Pancreas (tissue), 10 donors: ENCODE measurements at places on chromosomes 4 and X. TPM values are rescaled to one million over a fixed set of nuclear protein-coding genes. Genes with fewer than 3 reads are reported as not detected.

The GAB3 gene
- total RNA-seq, result 2.0 TPM

GRCh38 chr4:5399790-5400421 is 308.5 kb downstream of the EVC2 start:
- no peak for DNase-seq
- H3K4me1 ChIP-seq, result no peaks in the 10 kb centered on the region
- no peaks in the 10 kb centered on the region for H3K36me3 ChIP-seq
- no peak overlapping the region for H3K4me3 ChIP-seq
- H3K27ac ChIP-seq, result no peak overlapping the region
- H3K27me3 ChIP-seq, result no peaks in the 10 kb centered on the region

The FGG gene
- total RNA-seq, result 1.3 TPM

The TDO2 gene
- not detected for total RNA-seq

- DNase-seq, result no peak
- H3K4me3 ChIP-seq, result no peak overlapping the region
- no peaks in the 10 kb centered on the region for H3K36me3 ChIP-seq
- H3K27me3 ChIP-seq, result no peaks in the 10 kb centered on the region
Observed at GRCh38 chr4:21744046-21744445, 204.5 kb downstream of the KCNIP4 start.

DNA sequence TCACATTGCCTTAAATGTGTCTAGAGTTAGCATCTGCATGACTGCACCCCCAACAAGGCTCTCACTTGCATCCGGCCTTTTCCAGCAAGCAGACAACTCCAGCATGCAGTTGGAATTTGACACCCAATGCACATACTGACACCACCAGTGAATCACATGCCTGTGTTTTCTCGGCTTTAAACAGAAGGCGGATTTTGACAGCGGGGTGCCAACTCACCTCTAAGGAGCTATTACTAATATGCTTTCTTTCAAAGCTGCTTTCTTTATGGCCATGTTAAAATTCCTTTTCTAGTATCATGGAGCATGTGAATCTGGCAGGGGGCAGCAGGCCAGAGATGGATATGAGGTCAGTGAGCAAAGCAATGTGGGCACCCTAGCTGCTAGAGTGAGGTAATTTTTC is 78.0 kb upstream of the CLNK start:
- no peak overlapping the region for H3K4me3 ChIP-seq
- no peak overlapping the region for H3K27ac ChIP-seq
- no peaks in the 10 kb centered on the region for H3K36me3 ChIP-seq
- no peaks in the 10 kb centered on the region for H3K27me3 ChIP-seq
- DNase-seq, result no peak
- H3K4me1 ChIP-seq, result no peaks in the 10 kb centered on the region

The HAUS3 gene
- total RNA-seq, result 5.0 TPM

GRCh38 chrX:72003811-72004750 is 93.4 kb downstream of the NHSL2 start:
- H3K4me3 ChIP-seq, result no peak overlapping the region
- peaks cover 7% of the 10 kb centered on the region for H3K27me3 ChIP-seq
- H3K27ac ChIP-seq, result no peak overlapping the region
- no peaks in the 10 kb centered on the region for H3K36me3 ChIP-seq
- peak; percentile 40 for DNase-seq

DNA sequence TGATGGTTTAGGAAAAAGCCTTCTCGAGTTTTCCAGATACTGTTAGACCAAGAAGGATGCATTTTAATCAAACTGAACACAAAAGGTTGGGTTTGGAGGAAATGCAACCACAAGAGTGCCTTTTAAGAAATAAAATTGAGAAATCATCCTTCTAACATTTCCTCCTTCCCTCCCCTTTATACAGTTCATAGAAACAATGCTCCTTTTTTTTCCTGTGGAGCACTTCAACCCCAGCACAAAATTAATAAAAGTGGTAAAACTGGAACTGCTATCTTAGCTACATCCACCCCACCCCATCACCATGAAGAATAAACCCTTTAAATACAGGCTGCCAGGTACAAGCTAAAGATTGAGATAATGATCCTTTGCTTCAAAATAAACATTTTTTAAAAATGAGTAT is 211.1 kb downstream of the RELL1 start:
- H3K27me3 ChIP-seq, result no peaks in the 10 kb centered on the region
- H3K4me1 ChIP-seq, result peaks cover 11% of the 10 kb centered on the region
- DNase-seq, result no peak
- peak overlapping the region; percentile 6 for H3K27ac ChIP-seq
- H3K4me3 ChIP-seq, result no peak overlapping the region

- H3K36me3 ChIP-seq, result no peaks in the 10 kb centered on the region
- no peaks in the 10 kb centered on the region for H3K27me3 ChIP-seq
- DNase-seq, result peak; percentile 84
- peaks cover 5% of the 10 kb centered on the region for H3K4me1 ChIP-seq
- peak within 1 kb of the TSS; percentile 33 for H3K4me3 ChIP-seq
Observed at GRCh38 chrX:120468825-120469525, at the start of gene LAMP2. Gene LAMP2 (minus strand): TSS chrX:120469296. CDS start chrX:120469169, 127 bp downstream.

The YY2 gene
- 0.83 TPM for total RNA-seq

GRCh38 chr4:156692016-156692415 is 279.6 kb downstream of the PDGFC start:
- H3K4me1 ChIP-seq, result no peaks in the 10 kb centered on the region
- no peaks in the 10 kb centered on the region for H3K27me3 ChIP-seq
- H3K4me3 ChIP-seq, result no peak overlapping the region
- H3K36me3 ChIP-seq, result no peaks in the 10 kb centered on the region
- no peak for DNase-seq

- H3K27me3 ChIP-seq, result no peaks in the 10 kb centered on the region
- H3K27ac ChIP-seq, result no peak overlapping the region
- no peak for DNase-seq
- H3K4me3 ChIP-seq, result no peak overlapping the region
- H3K36me3 ChIP-seq, result no peaks in the 10 kb centered on the region
Observed at GRCh38 chr4:126238013-126238412, 923.3 kb downstream of the FAT4 start.

DNA sequence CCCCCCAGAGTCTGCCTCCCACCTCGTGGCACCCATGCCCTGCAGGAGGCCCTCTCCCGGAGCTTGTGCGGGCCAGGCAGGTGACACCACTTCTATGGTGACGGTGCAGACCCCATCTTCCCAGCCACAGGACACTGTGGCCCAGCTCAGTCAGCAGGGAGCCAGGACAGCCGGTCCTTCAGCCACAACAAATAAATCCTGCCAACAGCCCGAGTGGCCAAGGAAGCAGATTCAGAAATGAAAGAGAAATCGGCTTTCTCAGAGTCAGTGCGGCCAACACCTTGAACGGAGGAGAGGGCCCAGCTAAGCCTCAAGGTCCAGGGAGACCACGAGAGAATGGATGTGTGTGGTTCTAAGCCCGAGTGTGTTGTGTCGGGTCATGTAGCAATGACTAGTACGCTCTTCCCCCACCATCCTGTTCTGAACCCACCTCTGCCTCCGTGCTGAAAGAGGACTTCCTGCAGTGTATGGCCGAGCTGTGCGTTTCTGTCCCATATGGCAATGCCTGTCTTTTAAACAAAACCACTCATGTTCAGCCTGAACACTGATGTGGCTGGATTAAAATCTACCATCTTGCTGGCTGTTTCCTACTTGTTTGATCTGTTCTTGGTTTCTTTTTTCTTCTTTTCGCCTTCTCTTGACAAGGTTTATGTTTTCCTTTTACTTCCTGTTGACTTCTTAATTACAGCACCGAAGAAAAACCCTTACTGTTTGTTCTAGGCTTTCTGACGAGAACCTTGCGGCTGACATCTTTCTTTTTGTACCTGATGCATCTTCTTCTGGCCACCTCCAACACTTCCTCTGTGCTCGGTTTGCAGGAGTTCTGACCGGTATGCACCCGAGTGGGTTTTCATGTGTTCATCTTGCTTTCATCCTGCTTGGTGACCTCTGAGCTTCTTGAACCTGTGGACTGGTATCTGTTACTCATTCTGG is 53.1 kb downstream of the GAK start:
- H3K36me3 ChIP-seq, result peaks cover 2% of the 10 kb centered on the region
- H3K4me1 ChIP-seq, result no peaks in the 10 kb centered on the region
- H3K27ac ChIP-seq, result no peak overlapping the region
- DNase-seq, result peak; percentile 31
- H3K4me3 ChIP-seq, result no peak overlapping the region
- no peaks in the 10 kb centered on the region for H3K27me3 ChIP-seq
